ENCODE measurements at places on chromosomes 4 and X.

DNA sequence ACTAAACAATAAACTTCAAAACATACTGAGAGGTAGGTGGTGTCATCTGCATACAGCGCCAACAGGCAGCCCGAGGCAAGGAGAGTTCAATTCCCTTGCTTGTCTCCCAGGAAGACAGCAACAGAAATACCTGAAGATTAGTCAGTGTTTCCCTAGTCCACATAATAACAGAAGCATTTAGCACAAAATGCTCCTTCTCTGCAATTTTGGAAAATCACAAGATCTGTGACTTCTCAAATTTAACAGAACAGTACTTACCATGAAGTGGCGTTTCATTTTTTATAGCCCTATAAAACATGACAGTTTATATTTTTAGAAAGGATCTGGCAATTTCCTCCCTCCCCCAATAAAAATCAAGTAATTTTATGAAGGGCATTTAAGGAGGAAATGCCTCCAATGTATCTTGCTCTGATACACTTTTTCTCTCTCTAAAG is 67.1 kb upstream of the MYOZ2 start:
- DNase-seq = no peak

DNA sequence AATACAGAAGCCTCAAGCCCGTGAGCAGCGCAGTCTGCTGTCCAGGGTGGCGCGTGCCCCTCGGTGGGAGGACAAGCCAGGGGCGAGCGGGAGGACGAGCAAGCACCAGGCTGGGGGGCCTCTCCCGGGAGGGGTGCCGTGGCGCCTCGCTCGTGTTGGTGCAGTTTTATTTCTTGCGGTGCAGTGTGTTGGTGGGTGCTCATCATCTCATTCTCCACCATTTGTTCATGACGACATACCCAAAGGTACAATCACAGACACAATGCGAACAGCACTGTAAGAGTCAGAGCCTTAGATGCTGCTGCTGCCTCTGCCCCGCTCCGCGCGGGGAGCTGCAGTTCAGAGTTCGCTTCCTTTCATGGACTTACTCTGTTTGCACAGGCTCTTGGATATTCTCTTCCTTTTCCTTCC is 30.3 kb downstream of the RGS12 start:
- DNase-seq = no peak

GRCh38 chr4:30948653-30949052 is 228.5 kb downstream of the PCDH7 start:
- no peak for DNase-seq

DNA sequence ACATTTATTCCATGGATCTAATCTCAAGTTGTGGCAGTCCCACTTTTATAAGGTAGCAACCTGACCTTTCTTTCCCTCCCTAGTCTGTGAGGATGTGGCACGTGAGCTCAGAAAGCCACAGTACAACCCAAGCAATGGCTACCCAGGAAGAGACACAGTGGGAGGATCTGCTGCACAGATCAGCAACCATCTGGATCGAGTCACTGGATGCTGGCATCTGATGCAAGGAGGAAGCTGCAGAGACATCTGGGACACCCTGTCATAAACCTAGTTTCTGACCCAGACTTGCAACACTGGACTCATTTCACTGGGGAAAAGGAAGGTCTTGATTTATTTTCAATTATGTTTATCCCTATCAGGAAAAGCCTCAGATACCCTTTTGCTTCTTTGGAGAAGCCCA is 327.1 kb downstream of the PAPSS1 start:
- DNase-seq = no peak

GRCh38 chr4:13656569-13657405 is 29.3 kb upstream of the BOD1L1 start:
- DNase-seq = no peak

- DNase-seq = no peak
Measured at GRCh38 chr4:169604131-169604900, 8.1 kb downstream of the NEK1 start.

DNA sequence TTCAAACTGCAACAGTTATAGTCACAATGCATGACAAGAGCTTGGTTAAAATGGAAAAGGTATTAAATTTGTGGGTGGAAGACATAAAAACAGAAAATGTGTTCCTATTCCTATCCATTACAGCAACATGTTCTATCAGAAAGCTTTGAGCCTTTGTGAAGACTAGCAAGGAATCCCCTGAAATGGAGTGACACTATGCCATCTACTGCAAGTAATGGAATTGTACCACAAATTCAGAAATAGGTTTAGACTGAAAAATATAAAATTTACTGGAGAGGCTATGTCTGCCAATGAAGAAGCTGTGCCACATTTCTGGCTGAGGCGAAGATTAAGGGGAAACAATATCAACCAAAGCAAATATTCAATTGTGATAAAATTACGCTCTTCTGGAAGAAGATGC is 247.9 kb downstream of the ADAM29 start:
- DNase-seq = no peak

DNA sequence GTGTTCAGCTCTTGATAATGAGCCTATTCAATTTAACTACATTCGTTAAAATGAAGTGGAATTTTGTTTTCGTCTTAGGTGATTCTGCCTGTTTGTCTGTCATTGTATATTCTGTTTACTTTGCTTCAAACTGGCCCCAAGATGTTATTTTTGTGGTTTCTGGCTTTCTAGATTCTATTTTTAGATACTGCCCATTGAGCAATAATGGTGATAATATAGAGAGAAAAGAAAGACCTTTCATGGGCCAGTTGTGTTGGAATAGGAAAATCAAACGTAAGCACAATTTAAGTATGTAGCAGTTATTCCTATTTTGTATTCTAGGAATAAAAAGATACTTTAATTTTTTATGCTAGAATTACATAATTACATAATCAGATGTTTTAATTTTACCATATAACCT is 4.0 kb downstream of the CDKN2AIP start:
- no peak for DNase-seq

- DNase-seq = no peak
Measured at GRCh38 chrX:150478496-150479492, 89.6 kb upstream of the MTM1 start.

DNA sequence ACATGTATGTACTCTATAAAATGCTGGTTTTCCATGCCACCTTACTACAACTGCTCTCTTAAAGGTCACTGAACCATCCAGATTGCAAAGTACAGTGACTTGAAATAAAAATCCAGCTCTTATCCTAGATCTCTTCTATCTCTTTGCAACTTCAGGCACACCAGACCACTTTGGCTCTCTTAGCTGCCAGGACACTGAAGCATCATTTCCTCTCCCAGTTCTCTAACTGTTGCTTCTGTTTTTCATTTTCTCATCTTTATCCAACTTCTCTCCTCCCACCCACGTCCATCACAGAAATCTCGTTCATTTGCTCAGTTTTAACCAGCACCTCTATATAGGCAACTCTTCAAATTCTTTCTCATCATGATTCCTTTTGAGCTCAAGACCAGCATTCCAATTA is 74.3 kb downstream of the METTL14 start:
- DNase-seq = no peak

DNA sequence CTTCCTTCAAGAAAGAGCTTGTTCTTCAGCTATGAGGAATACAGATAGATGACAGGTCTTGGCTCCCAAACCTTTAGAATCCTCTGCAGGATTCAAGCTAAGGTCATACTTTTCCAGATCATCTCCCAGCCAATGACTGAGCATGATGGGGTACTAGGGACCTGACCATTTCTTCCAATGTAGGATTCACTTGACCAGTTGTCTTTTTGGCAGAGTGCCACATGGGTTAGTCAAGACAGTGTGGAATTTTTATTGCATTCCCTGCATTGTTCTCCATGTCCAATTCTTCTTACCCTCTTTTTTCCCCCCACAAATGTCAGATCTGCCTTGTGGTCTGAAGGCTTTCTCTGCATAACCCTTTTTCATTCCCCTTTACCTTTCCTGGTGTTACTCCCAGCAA is 99.5 kb downstream of the CCSER1 start:
- DNase-seq = no peak

- no peak for DNase-seq
Measured at GRCh38 chr4:53576676-53577372, 14.5 kb downstream of the LNX1 start.

DNA sequence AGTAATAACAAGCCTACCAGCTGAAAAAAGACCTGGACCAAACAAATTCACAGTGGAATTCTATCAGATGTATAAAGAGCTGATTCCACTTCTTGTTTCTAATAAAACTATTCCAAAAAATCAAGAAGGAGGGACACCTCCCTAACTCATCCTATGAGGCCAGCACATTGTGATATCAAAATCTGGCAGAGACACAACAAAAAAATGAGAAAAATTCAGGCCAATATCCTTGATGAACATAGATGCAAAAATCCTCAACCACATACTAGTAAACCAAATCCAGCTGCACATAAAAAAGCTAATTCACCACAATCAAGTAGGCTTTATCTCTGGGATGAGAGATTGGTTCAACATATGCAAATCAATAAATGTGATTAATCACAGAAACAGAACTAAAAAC is 147.9 kb upstream of the NEIL3 start:
- DNase-seq = no peak

DNA sequence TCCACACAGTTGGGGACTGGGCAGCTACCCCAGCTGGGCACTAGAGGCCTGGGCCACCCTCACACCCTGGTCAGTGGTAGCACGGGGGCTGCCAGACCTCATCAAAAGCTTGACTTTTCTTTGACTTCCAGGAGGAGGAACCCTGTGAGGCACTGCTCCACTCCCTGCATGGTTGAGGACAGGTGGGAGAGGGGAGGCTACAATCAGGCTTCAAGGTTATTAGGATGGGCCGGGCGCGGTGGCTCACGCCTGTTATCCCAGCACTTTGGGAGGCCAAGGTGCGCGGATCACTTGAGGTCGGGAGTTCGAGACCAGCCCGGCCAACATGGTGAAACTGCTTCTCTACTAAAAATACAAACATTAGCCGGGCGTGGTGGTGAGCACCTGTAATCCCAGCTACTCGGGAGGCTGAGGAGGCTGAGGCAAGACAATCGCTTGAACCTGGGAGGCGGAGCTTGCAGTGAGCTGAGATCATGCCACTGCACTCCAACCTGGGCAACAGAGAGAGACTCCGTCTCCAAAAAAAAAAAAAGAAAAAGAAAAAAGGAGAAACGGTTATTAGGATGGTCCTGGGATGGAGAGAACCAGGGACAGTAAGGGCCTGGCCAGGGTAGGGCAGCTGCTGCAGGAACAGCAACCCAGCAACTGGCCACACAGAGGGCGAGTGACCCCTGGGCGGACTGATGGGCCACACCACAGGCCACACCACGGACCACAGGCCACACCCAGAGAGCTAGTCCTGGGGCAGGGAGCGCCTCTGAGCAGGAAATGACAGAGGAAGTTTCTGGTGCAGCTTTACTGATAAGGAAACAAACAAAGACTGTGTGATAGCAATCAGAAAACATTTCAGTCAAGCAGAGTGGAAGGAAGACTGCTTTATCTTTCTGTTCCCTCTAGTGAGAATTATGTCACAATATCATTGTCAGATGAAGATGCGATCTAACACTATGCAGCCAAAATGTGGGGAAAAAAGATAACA is 20.5 kb upstream of the OPN1LW start:
- DNase-seq = no peak

GRCh38 chrX:134642386-134642785 is 15.9 kb downstream of the PLAC1 start:
- no peak for DNase-seq

GRCh38 chr4:16322183-16322582 is 95.9 kb upstream of the TAPT1 start:
- no peak for DNase-seq

GRCh38 chr4:87375719-87376291 is 15.2 kb downstream of the HSD17B11 start:
- DNase-seq = no peak

DNA sequence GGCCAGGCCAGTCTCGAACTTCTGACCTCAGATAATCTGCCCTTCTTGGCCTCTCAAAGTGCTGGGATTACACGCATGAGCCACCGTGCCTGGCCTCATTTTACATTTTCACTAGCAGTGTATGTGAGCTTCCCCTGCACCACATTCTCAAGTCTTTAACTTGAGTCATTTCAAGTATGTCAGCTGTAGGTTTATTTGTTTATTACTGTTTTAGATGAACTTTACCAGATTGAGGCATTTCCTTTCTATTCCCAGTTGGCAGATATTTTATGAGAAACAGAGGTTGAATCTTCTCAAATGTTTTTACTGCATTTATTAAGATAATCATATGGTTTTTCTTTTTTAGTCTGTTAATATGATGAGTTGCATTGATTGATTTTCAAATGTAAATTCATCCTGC is 114.6 kb upstream of the SH3RF1 start:
- DNase-seq = no peak

DNA sequence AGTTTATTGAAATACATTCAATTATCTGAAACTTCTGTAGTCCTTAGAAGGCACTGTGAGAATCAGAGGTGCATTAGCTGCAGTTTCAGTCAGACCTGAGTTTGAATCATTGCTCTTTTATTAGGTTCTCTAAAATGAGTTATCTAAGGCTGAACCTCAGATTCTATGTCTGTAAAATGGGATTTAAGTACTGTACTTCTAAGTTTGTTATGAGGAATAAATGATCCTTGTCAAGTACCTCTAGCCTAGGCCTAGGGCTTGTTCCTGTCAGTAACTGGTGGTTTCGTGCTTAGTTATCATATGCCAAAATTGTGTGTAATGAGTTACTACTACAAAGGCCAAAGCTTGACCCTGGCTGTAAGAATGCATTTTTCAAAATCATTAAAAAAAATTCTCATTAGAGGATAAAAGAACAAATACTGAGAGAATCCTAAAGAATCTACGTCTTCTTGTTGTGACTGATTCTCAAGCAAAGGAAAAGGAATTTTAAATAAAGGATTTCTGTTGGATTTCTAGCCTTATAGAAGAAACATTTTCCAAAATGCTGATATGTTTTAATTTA is 65.8 kb downstream of the SLIT2 start:
- no peak for DNase-seq

DNA sequence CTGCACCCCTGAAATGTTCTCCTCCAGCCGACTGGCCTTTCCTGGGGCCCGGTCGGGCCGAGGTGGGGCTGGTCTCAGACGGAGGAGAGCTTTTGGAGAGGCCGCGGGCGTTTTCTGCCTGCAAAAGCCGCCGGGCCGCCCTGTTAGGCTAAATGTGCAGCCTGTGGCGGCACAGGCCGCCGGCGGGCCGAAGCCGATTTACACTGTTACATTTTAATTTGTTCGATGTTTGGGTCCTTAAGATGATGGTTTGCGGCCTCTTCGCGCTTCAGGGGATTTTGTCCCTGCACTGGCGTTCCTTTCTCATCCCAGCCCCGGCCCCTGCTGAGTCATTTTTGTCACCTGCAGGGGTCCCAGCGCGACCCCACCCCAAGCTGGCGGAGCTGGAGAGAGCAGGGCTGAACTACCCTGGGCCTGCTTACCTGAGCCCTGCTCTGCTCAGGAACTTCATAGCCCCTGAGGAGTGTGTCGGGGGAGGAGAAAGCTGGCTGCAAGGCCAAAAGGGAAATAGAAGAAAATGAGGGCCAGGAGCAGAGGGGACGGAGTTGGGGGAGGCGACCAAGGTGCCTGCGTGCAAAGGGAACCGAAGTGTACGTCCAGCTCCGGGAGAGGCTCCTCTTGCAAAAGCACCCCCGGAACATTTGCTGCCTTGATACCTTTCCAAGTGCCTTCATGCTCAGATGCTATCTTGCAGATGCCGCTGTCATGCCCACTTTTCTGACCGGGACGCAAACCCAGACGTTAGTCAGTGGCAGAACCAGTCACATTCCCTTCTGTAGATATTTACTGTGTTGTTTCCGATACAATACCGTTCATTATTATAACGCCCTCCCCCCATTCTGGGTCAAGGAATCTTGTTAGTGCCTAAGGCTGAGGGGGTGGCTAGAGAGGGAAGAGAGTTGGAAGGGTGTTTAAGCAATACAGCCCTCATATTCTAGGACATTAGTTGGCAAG is 977 bp upstream of the RBBP7 start:
- no peak for DNase-seq
